ENCODE measurements at places on chromosomes 2 and 18. TPM values are rescaled to one million over a fixed set of nuclear protein-coding genes. Genes with fewer than 3 reads are reported as not detected.

The CFC1 gene
- not detected for polyA plus RNA-seq

GRCh38 chr2:223069988-223070387 lies 18.0 kb downstream of the KCNE4 start:
- no peak for DNase-seq

DNA sequence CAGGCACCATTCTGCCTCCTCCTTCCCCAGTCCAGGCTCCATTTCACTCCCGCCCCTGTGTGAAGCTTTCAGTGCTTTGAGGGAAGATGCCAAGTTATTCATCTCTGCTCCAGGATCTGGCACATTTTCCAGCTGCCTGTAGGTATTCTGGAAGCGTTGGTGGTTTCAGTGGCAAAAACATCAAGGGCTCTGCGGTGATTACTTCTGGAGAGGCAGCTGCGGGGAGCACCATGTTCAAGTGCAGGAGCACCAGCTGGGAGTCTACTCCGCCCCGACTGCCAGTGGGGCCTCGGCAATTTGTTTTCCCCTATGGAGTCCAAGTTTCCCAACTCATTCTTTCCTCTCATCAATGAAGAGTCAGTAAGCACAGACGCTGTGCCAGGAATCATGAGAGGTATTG lies 211.7 kb downstream of the CLIP4 start:
- DNase-seq: no peak

The ANKRD36 gene
- not detected for polyA plus RNA-seq

- no peak for DNase-seq
Observed at GRCh38 chr2:75604484-75604883, 42.1 kb upstream of the MRPL19 start.

- no peak for DNase-seq
Observed at GRCh38 chr2:196974970-196975369, 48.5 kb upstream of the PGAP1 start.

DNA sequence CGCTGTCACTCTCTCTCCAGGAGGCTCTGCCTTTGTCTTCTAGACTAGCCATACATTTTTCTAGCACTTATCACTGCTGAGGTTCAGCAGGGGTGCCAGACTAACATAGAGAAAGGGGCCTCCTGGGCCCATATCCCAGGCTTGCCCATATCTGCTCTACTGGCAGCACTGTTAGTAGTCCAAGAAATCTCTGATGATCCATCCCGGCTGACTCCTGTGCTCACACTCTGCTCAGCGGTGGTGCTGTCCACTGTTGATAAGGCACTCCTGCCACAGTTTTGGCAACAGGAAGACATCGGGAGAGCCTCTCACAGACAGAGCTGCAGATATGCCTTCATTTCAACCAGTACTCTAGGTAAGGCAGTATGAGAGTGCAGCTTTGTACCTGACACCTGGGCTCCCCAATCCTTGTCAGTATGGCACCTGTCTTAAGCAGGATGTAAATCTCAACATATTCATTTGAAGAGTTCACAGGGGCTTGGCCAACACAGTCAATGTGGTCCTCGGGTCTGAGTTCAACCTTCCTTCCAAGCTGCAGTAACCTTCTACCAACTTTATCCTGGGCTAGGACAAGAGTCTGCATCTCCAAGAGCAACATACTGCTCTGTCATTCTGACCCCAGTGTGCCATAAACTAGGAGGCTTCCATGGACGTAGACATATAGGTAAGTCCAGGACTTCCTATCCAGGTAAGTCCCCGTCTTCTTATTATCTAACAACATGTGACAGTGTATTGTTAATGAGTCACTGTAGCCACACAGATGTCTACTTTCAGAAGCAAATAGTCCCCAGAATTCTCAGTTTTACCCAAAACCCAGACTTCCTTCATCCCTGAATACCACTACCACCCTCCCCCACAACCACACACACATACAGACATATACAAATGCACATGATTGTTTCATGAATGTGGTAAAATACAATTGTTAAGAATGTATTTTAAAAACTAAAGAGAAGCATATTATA lies 16.2 kb downstream of the KLF7 start:
- DNase-seq: no peak

- no peak for DNase-seq
Observed at GRCh38 chr2:31805688-31806087, 205.1 kb downstream of the MEMO1 start.

- DNase-seq: no peak
Observed at GRCh38 chr2:214987261-214987660, 151.2 kb downstream of the ABCA12 start.

GRCh38 chr2:156459720-156460119 lies 23.5 kb downstream of the GPD2 start:
- no peak for DNase-seq

The CERS6 gene
- polyA plus RNA-seq: 57.4 TPM

DNA sequence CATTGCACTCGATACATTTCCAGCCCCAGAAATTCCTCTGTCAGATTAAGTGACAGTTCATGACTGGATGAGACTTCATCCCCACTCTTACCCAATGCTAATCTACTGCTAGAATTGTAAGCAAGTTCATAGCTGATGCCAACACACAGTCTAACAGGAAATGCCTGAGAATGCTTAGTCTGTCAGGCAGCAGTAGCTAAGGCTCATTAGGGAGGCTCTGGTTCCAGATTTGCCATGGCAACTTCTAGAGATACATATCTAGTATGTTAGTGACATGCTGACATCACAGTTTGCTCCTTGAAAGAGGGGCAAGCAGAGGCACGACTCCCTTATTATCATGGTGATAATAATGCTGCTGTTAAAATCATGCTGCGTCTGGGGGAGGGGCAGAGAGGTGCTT lies 198.4 kb downstream of the RBM43 start:
- no peak for DNase-seq

DNA sequence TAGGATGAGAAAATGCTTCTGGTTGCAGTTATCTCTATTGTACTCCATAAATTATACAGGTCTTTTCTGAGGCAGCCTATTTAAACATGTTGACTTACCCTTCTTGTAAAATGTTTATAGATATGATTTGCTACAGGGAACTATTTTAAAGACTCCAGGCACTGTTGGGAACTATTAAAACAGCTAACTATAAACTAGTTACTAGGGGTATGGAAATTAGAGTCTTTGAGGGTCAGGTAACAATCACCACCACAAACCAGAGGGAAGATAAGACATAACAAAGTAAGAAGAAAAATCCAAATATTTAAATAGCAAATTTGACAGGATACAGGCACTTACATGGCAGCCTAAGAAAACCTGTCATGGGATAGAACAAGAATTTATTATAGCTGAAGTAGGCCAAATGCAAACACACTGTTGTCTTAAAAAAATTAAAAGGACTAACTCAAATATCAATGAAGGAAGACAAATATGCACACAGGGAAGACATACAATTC lies 251.0 kb upstream of the CWC22 start:
- no peak for DNase-seq

The PLEKHH2 gene
- 6.9 TPM for polyA plus RNA-seq

DNA sequence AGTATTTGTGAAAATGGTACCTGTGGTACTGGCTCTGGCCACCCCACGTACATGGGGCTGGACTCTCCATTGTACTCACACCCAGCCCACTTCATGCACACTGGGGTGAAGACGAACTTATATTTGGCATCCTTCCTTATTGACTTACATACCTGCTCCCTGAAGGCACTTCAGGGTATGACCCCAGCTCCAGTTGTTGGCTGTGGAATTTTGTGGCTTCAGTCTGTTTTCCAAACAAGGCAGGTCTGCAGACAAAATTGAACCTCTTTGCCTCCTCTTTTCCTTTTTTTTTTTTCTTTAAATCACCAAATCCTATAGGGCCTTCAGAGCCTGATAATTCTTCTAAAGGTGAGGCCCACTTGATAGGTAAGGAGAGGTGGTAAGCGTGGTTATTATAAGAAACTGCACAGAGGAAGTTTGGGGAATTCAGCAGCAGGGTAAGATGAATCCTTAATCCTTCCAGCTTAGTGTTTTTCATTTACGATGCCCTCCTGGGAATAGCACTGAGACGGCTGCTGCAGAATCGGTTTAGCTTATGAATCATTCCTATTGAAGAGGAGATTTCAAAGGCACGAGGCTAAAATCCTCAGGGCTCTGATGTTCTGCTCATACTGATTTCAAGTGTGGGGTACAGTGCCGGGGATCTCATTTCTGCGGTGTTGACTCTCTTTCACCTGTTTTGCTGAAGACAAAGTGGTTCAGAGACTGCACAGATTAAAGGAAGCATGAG lies 55.2 kb downstream of the KIF5C start:
- no peak for DNase-seq
